AG08396 (cell line): ENCODE measurements at places on chromosomes 5 and 9.

DNA sequence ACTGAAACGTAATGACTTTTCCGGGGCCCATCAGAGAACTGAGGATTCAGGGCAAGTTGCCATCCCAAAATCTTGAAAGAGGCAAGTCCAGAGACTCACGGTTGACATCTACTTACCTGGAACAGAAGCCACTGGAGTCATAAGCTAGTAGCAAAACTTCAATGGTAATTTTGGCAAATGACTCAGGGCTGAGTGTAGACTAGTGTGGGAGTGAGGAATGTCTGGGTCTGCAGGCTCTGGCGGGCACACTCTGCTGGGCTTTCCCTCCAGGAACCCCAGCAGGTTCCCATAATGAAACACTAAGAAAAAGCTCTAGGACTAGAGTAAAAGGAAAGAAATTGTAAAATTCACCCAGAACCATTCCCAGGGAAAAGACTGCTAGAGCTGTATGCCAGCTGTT is 122.9 kb upstream of the NFIL3 start:
- peak; percentile 23 for DNase-seq

DNA sequence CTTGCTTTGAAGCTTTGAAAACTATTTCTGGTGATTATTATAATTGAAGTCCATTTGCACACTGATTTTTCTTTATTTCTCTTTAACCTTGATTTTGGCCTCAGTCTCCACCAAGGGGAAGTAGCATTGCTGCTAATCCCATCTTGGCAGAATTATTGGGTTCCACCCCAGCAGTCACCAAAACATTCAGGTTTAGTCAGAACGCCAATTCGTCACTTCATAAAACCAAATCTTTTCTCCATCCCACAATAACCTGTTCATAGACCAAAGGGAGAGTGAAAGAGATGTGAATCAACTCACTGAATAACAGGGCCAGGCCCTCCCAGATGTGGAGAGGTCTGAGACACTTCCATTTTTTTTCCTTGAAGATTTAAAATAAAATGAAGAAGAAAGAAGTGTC is 95.1 kb upstream of the VCAN start:
- no peak for DNase-seq

GRCh38 chr5:157665467-157666070 is 5.8 kb upstream of the C5orf52 start:
- peak; percentile 84 for DNase-seq

DNA sequence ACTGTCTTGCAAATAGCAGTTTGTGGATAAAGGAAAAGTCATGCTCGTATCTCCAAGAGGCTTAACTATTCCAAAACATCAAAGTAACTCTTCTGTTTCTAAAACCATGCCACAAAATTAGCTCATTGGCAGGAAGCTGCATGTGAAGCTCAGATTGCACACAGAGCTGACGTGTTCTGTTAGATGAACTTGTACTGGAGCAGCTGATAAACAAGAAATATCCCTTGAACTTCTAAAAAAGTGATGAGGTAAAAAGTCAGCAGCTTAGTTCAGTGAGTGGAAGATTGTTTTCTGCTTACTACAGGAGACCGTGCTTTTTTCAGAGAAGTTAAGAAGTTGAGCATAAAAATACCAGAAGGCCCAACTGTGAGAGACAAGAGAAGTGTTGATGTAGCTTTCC is 113.2 kb downstream of the SLC12A2 start:
- DNase-seq = peak; percentile 55

DNA sequence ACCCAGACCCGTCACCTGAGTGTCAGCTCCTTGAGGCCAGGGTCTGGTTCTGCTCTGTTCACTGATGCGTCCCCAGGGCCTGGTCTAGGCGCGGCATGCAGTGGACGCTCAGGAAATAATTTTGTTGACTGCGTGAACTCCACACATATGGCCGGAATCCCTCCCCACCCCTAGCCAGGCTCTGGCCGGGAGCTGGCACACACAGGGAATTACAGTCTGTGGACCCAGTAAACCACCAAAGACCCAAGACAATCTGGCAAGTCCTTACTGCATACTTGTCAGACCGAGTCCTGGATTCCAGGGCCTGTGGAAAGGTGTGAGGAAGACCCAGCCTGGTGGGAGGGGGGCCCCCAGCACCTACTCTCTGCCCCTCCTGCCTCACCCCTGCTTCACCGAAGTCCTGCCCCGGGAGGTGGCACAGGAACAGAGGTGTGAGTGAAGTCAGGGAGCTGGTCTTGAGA is 113.0 kb upstream of the IER5L start:
- DNase-seq = no peak

- DNase-seq = no peak
Measured at GRCh38 chr9:93189369-93190132, 5.6 kb downstream of the WNK2 start.

GRCh38 chr5:139795074-139796001 is at the start of gene PSD2:
Gene PSD2, plus strand, starts transcription at chr5:139795808. Its CDS starts 13,633 bp downstream, at chr5:139809441.
- peak; percentile 66 for DNase-seq

DNA sequence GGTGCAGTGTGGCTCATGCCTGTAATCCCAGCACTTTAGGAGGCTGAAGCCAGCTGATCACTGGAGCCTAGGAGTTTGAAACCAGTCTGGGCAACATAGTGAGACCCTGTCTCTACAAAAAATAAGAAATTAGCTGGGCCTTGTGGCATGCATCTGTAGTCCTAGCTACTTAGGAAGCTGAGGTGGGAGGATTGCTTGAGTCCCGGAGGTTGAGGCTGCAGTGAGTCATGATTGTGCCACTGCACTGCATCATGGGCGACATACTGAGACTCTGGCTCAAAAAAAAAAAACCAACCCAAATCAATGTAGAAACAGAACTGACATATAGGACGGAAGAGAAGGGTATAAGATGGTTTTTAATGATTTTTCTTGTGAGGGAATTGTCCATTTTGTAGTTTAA is 27.7 kb downstream of the G3BP1 start:
- no peak for DNase-seq

- DNase-seq = no peak
Measured at GRCh38 chr9:16150501-16150900, 597.7 kb downstream of the CCDC171 start.

DNA sequence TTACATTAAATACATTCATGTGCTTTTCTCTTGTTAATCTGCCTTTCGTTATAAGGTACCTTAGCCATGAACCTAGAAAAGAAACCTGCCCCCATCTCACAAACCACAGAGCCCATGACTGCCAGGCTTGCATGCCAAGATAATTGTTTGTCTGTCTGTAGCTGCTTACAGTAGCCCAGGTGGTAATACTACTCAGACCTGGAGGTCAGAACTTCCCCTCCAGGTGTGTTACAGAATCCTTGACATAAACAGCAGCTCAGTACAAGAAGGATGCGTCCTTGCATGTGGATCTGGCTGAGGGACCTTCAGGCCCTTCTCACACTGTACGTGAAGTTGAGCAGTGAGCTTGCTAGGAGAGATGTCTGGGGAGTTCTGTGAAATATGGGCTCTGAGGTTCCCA is 291.4 kb downstream of the CSNK1G3 start:
- DNase-seq = no peak

- DNase-seq = peak; percentile 41
Measured at GRCh38 chr5:54443270-54443669, 12.2 kb upstream of the HSPB3 start.

GRCh38 chr9:68876273-68876672 is 137.6 kb downstream of the PRKACG start:
- no peak for DNase-seq

DNA sequence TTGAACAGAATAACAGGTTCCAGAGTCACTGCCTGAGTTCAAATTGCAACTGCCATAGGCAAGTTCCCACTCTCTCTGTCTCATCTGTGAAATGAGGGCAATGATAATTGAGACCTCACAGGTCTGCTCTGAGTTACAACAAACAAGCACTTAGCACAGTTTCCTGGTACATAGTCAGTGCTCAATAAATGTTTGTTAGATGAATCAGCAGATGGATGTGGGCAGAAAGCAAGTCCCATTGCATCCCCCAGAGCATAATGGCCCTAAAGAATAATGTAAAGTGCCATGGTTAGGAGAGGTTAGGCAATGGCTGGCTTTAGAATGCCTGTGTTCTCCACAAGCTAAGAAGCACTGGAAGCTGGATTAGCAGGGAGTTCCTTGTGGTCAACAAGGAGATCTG is 136.5 kb upstream of the LARP1 start:
- no peak for DNase-seq

DNA sequence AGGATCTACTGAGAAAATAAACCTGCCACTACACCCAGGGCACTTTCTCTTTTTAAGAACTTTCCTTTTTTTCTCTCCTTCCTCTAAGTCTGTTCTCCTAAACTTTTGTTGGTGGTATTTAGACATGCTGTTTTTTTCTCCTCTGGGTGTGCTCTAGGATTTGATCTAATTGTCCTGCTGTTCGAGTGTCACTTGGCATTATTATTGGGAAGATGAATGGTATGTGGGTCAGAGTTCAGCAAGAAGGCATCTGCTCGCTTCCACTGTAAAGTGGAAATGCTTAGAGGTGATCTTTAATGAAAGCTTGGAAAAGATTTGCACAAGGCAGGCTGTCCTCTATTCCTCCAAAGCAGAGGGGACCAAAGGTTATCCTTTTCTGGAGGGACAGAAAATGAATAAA is 1.3 kb upstream of the PLPPR1 start:
- DNase-seq = no peak

GRCh38 chr5:65356274-65356673 is 125.4 kb downstream of the ADAMTS6 start:
- DNase-seq = no peak

- DNase-seq = peak; percentile 85
Measured at GRCh38 chr9:129910628-129911567, 75.6 kb downstream of the USP20 start.

- no peak for DNase-seq
Measured at GRCh38 chr5:171965745-171966144, 40.7 kb downstream of the FBXW11 start.

DNA sequence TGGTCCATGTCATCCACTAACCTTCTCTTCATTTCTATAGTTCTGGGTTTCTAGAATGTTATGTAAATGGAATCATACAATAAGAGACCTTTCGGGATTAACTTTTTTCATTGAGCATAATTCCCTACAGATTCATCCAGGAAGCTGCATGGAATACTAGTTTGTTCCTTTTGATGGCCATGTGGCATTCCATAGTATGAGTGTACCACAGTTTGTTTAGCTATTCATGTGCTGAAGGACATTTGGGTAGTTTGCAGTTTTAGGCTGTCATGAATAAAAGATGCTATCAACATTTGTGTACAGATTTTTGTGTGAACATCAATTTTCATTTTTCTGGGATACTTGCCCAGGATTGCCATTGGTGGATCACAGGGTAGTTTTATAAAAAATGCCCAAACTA is 6.8 kb upstream of the SPTLC1 start:
- DNase-seq = no peak

DNA sequence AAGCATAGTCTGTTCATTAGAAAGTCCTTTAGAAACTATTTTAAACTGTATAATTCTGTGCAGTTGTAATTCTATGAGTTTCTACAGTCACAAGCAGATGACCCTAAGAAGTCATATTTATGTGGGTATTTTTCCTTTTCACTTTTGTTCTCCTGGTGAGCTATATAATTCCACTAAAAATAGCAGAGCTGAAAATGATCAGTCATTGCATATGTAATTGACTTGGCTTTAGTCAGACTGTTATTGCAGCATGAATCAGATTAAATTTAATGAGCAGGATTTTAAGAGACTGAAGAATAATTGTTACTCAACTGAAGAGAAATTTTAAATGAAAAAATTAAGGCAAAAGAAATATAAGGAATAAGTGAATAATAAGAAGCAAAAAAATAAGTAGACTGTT is 108.5 kb downstream of the MTREX start:
- no peak for DNase-seq

DNA sequence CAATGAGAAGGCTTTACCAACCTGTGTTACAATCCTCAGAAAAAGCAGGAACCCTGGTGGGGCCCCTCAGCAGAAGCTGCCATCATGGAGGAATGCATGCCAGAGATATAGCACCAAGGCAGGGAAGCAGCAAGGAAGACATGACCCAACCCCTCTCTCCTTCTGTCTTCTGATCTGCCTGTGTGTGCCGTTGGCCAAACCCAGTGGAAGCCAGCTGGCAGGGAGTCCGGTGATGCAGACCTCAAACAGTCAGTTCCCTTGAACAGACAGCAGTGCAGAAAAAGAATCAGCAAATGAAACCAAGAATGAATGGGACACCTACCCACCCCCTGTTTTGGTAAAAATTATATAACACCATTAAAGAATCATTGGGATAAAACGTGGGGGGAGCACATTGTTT is 234.2 kb downstream of the ZNF608 start:
- peak; percentile 18 for DNase-seq

DNA sequence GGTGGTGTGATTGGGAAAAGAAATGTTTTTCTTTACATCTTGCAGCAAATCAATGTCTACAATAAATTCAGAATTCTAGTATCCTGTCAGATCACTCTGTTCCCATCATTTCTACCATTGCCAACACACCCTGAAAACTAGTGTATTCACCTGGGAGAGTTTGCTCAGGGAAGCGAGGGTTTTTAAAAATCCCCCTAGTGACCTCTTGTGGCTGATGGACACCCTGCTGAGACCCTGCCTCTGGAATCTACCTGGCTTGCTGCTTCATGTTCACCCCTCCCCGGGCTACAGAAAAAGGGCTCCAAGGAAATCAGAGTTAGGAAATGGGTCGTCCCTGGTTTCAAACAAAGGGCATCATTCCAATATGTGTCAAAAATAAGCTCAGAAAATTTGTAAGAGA is 21.4 kb upstream of the ALDOB start:
- no peak for DNase-seq

- no peak for DNase-seq
Measured at GRCh38 chr5:38997591-38997990, 76.6 kb downstream of the RICTOR start.

GRCh38 chr5:156253130-156253529 is 73.8 kb upstream of the SGCD start:
- no peak for DNase-seq

DNA sequence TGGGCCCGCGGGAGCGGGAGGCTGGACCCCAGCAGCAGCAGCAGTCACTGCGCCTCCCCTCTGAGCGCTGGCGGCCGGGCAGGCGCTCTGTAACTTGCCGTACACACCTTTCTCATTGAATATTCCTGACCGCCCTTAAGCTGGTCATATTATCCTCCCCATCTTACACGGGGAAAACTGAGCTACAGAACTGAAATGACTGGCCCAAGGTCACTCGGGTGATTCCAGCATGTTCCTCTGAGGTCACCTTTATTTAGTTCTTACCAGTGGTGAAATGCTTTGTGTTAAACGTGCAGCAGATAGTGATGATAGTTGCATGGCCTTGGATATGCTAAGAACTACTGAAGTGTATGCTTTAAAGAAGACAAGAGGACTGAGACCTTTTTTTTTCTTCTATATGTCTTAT is 607 bp downstream of the UQCRQ start:
- no peak for DNase-seq

GRCh38 chr5:56540266-56540665 is 275.1 kb upstream of the MAP3K1 start:
- no peak for DNase-seq

- no peak for DNase-seq
Measured at GRCh38 chr5:584216-584615, 27.9 kb upstream of the CEP72 start.

- no peak for DNase-seq
Measured at GRCh38 chr5:37207802-37208201, 41.4 kb downstream of the CPLANE1 start.

DNA sequence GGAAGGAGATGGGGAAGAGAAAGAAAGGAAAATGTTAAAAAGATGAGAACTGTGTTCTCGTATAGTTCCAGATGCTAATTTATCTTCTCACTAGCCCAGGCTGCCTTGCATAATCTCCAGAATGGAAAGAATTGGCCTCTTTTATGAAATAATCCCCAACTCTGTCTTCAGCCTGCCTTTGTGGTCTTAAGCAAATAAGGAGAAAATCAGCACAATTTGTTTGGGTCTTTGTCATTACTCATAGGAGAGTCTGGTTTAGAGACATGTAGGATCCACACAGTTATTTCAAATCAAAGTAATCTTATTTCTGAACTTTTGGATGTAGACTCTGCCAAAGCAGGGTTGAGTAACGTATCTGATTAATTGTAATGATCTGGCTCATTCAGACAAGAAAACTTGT is 50.7 kb upstream of the CAMK4 start:
- DNase-seq = no peak
